Inflammatory macrophage (primary cell): ENCODE measurements at places on chromosomes 3 and 15.

- no peak for DNase-seq
Observed at GRCh38 chr3:107662586-107662985, 139.8 kb downstream of the BBX start.

- no peak for DNase-seq
Observed at GRCh38 chr15:73323374-73323955, 45.3 kb downstream of the HCN4 start.

DNA sequence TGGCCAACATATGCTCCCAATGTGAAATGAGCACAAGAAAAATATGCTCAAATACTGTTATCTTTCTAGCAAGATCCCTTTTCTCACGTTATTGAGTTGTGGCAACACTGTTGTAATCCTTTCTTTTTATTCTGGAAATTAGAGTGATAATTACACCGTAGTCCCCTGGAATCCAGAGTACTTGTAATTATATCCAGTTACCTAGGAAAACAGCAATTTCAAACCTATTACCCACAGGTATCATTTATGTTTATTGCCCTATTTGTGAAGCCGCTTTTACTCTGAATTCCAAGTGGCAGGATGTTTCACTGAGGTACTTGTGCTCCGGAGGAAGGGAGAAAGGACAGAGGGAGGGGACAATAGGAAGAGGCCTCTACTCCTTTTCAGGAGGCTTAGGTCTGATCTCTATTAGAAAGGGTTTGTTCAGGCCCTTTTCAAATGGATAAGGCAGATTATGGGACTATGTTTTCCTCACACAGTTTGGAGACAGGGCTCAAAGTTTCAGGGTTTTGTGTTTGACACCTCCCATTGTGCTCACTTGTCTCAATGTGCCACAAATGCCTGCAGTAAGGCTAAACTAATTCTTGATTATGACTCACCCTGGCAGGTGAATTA is 646.6 kb downstream of the TUSC7 start:
- no peak for DNase-seq

DNA sequence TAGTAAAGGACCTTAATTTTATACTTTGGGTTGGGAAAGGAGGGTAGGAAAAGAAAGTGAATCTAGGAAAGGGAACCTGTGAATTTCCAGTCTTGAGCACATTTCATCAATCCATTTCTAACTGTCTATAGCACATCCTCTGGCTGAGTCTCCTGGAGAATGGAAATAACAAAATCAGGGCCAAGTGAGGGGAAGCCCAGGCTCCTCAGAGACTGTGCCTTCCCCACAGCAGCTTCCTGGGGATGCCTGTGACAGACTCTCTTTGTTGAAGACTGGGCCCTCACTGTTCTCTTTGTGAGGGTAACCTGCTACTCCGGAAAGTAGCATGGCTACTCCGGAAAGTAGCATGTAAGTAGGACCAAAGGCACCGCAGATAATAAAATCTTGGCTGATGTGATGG is 22.6 kb upstream of the CSPG5 start:
- no peak for DNase-seq

DNA sequence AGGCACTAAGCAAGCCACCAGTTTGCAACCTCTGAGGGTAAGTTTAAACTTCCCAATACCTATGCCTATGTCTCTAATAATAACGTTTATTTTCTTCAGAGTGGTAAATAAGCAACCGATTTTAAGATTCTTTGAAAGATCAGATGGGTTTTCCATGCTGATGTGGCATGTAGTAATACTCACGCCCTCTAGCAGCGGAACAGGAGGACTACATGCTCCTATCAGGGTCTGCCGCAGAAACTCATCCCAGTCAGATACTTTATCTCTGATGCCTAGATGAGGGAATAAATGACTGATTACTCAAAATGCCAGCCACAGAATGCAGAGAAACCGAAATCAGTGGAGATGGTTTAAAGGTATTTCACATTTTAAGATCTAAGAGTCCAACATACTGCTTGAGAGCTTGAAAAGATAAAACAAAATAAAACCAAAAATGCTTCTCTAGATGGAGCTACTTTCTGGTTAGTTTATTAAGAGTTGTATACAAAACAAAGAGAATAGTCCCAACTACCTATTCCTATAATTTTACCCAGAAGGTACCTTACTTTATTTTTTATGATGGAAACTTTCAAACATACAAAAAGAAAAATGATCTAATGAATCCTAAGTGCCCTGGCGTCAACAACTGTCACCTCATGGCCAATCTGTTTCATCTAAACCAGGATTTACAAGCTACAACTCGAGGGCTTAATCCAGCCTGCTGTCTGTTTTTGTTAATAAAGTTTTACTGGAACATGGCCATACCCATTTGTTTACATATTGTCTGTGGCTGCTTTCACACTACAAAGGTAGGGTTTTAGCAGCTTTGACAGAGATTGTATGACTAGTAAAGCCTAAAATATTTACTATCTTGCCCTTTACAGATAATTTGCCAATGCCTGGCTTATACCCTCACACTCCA is 37.5 kb upstream of the STIMATE start:
- peak; percentile 49 for DNase-seq

DNA sequence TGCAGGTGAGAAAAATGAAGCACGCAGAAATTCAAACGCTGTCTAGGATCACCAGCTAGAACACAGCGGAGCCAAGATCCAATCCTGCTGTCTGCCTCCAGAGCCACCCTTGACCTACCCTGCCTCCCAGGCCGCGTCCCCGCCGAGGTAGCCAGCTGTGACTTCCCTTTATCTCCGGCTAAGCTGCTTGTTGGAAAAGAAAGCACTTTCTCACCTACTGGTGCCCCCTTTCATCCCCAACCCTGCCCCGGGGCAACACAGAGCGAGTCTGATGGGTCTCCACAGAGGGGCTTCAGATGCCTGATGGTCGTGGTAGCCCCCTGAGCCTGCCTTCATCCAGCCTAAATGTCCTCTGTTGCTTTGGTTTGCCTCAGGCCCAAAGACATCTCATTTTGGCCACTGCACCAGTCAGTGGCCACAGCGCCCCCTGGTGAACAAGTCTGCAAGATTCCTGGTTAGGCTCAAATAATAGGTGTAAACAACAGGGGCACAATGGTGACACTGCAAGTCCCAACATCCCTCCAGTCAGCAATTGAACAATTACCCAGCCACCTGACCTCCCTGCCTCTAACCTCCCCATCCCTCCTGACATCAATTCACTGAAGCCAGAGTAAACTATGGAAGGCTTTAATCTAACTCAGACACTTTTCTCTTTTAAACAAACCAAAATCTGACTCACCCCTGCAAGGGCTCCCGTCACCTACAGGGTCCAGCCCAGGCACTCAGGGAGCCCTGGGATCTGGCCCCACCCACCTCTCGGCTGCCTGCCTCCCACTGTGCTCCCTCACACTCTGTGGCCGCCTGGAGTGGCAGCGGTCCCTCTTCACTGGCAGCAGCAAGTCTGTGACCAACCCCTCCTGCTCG is 27.3 kb upstream of the BCL2L10 start:
- peak; percentile 80 for DNase-seq

DNA sequence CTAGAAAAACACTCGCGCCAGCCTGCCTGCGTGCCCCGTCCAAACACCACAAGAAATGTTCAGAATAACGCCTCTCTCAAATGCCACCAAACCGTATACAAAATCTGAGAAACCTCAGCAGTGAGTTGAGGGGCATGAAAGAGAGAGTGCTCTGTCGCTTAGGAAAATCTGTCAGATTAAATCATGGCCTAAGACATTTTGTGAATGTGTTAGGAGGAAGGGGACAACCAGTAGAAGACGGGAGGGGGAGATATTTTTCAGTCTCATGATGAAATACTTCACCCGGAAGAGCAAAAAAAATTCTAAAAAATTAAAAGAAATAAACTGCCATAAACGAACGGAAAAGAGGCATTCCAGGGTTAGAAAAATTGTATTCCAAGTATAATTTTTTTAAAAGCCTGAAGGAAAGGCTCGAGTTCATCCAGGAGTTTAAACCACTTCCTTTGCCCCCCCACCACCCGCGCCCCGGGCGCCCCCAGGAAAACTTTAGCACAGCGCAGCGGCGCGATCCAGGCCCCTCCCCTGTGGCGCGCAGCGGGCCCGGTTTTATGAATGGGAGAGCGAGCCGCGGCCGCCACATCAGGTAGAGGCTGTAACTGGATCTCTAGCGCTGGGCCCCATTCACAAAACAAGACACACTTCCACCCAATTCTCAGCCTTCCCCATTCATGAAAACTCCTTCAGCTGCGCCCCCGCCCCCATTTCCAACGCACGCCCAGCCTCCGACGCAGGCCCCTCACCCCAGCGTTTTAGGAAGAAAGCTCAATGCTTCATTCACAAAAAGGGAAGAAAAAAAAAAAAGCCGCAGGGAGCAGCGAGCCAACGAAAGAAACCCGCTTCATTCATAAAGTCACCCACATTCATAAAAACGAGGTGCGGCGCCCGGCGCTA is 1.4 kb downstream of the ETV5 start:
- peak; percentile 49 for DNase-seq

- DNase-seq: no peak
Observed at GRCh38 chr3:133152056-133152455, 113.9 kb downstream of the TMEM108 start.

GRCh38 chr3:65581313-65581712 is 457.4 kb downstream of the MAGI1 start:
- no peak for DNase-seq

DNA sequence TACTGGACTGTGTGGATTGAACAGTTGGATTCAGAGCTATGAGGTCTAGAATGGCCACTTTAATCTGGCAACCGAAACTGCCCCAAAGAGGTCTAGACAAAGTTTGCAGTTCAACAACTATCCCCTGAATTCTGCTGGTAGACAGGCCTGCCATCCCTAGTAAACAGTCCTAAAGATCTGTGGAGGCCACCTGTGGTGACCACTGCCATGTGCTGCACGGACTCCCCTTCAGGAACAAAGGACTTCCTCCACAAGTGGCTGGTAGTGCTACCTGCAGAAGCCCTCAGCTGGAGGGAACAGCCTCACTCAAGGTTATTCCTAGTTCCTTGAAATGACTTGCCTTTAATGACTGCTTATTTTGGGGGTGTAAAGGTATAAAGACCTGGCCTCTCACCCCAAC is 6.1 kb downstream of the TNFAIP8L3 start:
- DNase-seq: no peak

GRCh38 chr15:90882781-90883525 is 1.4 kb upstream of the FES start:
- DNase-seq: no peak

DNA sequence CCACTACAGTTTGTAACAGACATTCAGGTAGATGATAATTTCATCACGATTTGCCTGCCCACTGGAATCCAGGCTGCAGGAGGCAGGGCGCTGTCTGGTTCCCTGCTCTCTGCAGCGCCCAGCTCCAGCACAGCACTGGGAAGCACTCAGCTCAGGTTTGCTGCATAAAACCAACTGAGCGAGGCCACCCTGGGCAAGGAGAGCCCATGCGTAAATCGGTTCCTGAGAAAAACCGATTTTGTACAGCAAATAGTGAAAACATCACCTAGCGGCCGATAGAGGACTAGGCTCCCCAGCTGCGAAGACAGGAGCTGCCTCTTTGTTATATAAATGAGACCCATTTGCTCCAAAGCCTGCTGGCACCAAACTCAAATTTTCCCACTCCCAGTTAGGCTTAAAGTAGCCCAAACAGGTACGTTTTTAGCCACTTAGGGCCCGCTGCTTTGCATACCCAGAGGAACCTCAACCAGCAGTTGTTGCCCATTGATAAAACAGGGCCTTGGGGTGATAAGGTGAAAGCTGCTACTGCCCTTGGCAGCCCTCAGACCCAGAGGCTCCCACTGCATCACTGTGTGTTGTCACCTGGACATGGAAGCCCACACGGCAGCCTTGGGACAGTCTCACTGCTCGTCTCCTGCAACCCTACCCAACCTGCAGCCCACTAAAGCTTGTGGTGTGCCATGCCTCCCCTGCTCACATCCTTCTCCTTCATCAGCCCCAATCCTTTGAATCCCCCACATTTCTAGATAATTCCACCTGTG is 47.5 kb downstream of the ALDH1L1 start:
- DNase-seq: no peak

- no peak for DNase-seq
Observed at GRCh38 chr15:57190208-57190607, 186.1 kb upstream of the CGNL1 start.

GRCh38 chr3:99656624-99657023 is 18.2 kb downstream of the COL8A1 start:
- no peak for DNase-seq

DNA sequence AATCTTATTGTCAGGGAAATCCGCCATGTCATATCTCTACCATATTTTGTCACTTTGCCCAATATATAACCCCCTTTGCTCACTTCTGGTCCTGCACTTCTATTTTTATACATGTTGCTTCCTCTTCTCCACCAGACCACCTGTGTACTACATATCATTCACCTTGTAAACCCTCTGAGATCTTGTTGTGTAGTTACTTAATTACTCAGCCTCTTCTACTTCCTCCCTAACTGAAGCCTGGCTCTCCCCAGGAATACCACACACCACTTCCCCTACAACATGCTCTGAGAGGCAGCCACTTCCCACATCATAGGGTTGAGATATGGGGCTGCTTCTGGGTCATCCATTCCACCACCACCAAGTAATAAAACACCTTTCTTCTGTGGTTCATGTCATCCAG is 10.0 kb downstream of the HEXA start:
- peak; percentile 69 for DNase-seq

DNA sequence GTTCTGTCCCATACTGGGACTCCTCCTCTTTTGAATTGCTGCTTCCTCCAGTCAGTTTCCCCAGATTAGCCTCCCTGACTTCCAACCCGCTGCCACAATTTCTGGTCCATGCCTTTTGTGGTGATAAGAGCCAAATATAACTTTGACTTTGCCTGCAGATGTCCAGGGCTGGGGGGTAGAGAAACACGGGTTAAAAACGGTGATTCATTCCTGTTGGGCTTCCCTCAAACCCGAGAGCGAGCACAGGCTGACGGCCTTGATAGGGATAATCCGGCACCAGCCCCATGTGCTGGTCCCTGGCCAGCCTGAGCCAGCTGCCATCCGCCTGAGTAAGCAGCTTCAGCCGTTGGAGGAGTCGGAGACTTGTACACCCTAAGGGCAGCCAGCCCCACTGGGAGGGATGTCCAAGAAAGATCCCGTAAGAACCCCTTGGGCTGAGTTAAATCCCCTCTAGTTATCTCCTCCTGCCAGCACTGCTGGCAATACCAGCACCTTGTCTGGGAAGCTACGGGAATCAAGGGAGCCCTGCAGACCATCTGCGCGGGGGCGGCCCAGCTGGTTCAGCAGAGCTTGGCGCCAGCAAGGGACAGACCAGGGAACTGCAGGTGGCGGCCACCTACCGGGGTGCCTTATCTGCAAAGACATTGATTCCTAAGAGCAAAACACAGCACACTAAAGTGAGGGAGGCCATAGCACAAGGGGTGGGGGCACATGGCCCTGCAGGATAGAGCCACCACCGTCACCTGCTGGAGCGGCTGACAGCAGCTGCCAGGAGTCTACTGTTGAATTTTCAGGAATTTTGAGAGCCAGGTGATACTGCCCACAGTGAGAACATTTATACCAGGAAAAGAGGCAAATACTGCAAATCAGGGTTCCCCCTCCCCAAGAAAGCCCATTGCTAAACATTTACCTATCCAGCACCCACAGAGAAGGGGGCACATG is 18.1 kb downstream of the CSPG4 start:
- DNase-seq: no peak

GRCh38 chr15:67133738-67134066 is 68.3 kb downstream of the SMAD3 start:
- no peak for DNase-seq
